ENCODE measurements at places on chromosomes 5 and 9. TPM values are rescaled to one million over a fixed set of nuclear protein-coding genes. Genes with fewer than 3 reads are reported as not detected.

GRCh38 chr9:28735738-28736342 lies 1162.6 kb upstream of the C9orf72 start:
- no peaks in the 10 kb centered on the region for H3K27me3 ChIP-seq
- peaks cover 2% of the 10 kb centered on the region for H3K4me1 ChIP-seq
- H3K4me3 ChIP-seq = no peak overlapping the region
- no peak overlapping the region for H3K27ac ChIP-seq

DNA sequence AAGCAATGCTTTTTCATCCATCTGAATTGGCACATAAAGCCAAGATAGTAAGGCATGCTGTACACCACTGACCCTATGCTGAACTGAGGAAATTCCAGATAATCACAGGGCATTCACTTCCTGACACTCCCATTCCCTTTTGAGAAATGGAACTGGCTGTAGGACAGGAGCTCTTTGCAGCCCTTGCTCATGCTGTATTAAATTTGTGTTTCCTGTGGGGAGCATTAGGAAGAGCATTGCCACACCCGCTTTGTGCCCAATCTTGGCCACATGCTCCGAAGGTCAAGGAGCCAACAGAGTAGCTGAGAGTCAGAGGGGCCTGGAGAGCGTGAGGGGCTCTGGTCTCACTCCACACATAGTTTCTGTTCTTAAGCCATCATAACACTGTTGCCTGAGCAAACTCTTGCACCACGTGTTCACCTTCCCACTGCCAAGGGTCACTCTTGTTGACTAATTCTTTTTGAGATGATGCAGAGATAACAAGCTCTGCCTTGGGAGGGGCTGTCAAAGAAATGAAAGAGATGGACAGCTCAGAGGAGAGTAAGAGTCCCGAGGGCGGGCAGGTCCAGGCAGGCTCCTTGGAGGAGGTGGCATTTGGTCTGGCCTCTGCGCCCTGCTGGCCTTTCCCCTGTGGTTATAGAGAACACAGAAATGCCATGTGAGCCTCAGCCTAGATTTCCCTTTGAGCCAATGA lies 31.7 kb upstream of the ARAP3 start:
- DNase-seq = no peak
- no peaks in the 10 kb centered on the region for H3K36me3 ChIP-seq
- H3K4me3 ChIP-seq = no peak overlapping the region
- no peaks in the 10 kb centered on the region for H3K4me1 ChIP-seq
- peaks cover 4% of the 10 kb centered on the region for H3K27me3 ChIP-seq

- no peak overlapping the region for H3K27ac ChIP-seq
- H3K27me3 ChIP-seq = peaks cover 3% of the 10 kb centered on the region
- no peak overlapping the region for H3K4me3 ChIP-seq
- no peaks in the 10 kb centered on the region for H3K4me1 ChIP-seq
- DNase-seq = no peak
- no peaks in the 10 kb centered on the region for H3K36me3 ChIP-seq
Measured at GRCh38 chr5:95334900-95335538, 50.1 kb upstream of the MCTP1 start.

- no peaks in the 10 kb centered on the region for H3K36me3 ChIP-seq
- no peak overlapping the region for H3K27ac ChIP-seq
- H3K27me3 ChIP-seq = no peaks in the 10 kb centered on the region
- no peak overlapping the region for H3K4me3 ChIP-seq
Measured at GRCh38 chr9:2919347-2919746, 75.5 kb upstream of the PUM3 start.

DNA sequence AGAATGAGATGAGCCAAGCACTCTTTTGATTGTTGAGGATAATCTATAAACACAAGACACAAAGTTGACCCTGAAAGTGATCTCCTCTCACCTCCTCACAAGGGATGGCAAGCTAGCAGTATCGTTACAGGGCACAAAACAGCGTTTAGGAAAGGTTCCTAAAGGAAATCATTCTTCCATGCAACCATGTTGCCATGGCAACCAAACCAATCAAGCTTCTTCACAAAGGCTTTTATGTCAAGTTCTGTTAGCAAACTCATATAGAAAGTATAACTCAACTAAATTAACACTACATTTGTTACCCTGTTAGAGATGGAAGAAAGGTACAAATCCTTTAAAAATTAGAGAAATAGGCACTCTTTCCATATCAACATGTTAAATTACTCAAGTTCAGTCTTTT lies 1016.8 kb upstream of the DMAC1 start:
- DNase-seq = no peak
- no peak overlapping the region for H3K27ac ChIP-seq
- H3K36me3 ChIP-seq = no peaks in the 10 kb centered on the region

FSD1L gene
- 0.26 TPM for polyA plus RNA-seq

PCA3 gene
- not detected for polyA plus RNA-seq

SPINK4 gene
- not detected for polyA plus RNA-seq
